Upper lobe of left lung (tissue), 6 donors: ENCODE measurements at places on chromosomes 5 and 9. TPM values are rescaled to one million over a fixed set of nuclear protein-coding genes. Genes with fewer than 3 reads are reported as not detected.

DNA sequence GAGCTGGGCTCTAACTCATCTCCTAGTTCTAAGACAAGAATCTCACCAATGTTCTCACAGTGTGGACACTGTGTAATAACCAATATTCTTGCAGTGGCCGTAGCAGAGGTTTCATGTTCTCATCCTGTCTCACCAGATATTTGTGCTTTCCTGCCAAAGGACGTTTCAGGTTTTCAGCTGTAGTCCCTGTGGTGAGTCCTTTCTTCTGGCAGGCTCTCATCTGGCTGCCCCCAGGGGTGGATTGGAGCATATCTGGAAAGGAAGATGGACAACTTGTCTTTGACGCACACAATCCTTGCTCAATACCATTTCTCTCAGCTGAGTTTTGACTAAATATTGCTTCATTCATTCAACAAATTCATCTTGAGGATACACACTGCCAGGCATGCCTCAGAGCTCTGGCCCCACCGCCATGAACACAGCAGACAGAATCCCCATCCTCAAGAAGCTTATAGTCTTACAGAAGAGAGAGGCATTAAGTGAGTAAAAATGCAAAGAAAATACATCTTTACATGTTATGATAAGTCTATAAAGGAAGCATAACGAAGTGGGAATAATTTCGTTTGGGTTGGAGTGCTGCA, 33.8 kb upstream of the NEURL1B start:
- H3K27me3 ChIP-seq, result no peaks in the 10 kb centered on the region
- no peaks in the 10 kb centered on the region for H3K36me3 ChIP-seq
- DNase-seq, result no peak
- no peaks in the 10 kb centered on the region for H3K4me1 ChIP-seq
- H3K27ac ChIP-seq, result no peak overlapping the region

DNA sequence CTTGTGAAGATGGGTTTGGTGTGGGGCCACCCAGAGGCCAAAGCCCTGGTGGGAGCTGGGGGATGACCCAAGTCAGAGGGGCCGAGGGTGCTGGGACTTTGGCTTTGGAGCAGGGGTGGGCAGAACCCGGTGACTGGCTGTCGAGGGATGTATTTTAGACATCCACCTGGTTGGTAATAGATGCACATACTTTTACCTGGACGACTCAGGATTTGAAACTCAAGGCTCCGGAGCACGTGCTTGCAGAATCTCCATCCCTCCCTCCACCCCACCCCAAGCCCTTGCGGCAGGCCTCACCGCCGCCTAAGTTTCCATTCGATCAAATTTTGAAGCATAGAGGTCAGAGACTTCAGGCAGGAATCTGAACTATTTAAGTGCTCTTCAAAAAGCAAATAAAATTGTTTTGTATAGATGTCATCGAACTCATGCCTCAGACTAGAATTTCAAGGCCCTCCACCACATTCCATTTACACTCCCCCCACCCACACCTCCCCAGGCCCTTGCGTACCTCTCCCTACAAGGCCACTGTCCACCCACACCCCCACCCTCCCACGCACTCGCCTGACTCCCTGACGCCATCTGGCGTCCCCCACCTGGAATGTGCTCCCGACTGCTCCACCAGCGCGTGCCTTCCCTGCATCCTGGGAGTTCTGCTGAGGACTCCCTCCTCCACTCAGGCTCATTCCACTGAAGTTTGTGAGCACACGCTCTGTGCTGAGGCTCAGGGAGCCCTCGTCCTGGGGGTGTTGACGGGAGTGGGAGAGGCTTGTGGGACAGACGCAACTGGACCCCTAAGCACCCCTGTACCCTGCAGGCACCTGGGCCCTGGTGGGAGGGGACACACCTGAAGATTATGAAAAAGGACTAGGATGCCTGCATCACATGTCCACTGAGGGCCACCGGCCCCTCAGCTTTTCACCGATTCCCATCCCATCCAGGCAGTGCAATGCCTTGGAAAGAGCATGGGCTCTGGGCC, 56.4 kb upstream of the RPL26L1 start:
- peak overlapping the region; percentile 85 for H3K27ac ChIP-seq
- peak; percentile 86 for DNase-seq
- no peaks in the 10 kb centered on the region for H3K36me3 ChIP-seq
- H3K4me1 ChIP-seq, result peaks cover 60% of the 10 kb centered on the region
- no peak overlapping the region for H3K4me3 ChIP-seq
- H3K27me3 ChIP-seq, result no peaks in the 10 kb centered on the region

Gene PTGER4
- 48.1 TPM for total RNA-seq

GRCh38 chr9:100803956-100804355, 224.6 kb upstream of the PLPPR1 start:
- no peak for DNase-seq
- H3K27me3 ChIP-seq, result no peaks in the 10 kb centered on the region
- H3K27ac ChIP-seq, result no peak overlapping the region
- no peaks in the 10 kb centered on the region for H3K36me3 ChIP-seq

GRCh38 chr5:98424681-98425450, 348.6 kb upstream of the RGMB start:
- H3K4me1 ChIP-seq, result peaks cover 12% of the 10 kb centered on the region
- no peaks in the 10 kb centered on the region for H3K27me3 ChIP-seq
- DNase-seq, result no peak
- H3K4me3 ChIP-seq, result no peak overlapping the region
- no peaks in the 10 kb centered on the region for H3K36me3 ChIP-seq

DNA sequence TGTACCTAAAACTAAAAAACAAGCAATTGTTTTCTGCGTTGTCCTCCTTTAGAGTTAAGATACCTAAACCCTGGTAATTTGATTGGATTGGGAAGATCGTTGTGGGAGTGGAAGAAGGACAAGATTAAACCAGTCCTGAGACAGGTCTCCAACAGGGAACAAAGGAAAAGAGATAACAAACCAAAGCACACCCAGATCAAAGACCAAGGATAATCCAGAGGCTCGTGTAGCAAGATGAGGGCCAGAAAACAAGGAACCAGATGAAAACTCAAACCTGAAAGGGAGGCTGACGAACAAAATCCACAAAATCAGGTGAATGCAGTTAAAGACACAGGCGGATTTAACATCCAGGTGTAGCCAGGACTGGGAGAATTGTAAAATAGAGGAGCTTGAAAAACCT, 618.1 kb downstream of the SLCO4C1 start:
- no peaks in the 10 kb centered on the region for H3K36me3 ChIP-seq
- no peak overlapping the region for H3K4me3 ChIP-seq
- H3K27me3 ChIP-seq, result no peaks in the 10 kb centered on the region
- DNase-seq, result no peak

- no peaks in the 10 kb centered on the region for H3K27me3 ChIP-seq
- no peak overlapping the region for H3K4me3 ChIP-seq
- no peaks in the 10 kb centered on the region for H3K36me3 ChIP-seq
- H3K4me1 ChIP-seq, result peaks cover 14% of the 10 kb centered on the region
These were observed 74.9 kb downstream of the NREP start for GRCh38 chr5:111682121-111682520.

GRCh38 chr9:121305269-121305994, 37.5 kb downstream of the GSN start:
- H3K27me3 ChIP-seq, result no peaks in the 10 kb centered on the region
- no peak overlapping the region for H3K4me3 ChIP-seq
- no peak for DNase-seq

GRCh38 chr9:132176338-132176737, 14.5 kb downstream of the NTNG2 start:
- H3K4me1 ChIP-seq, result no peaks in the 10 kb centered on the region
- no peak for DNase-seq
- no peak overlapping the region for H3K4me3 ChIP-seq
- H3K27ac ChIP-seq, result no peak overlapping the region
- H3K36me3 ChIP-seq, result no peaks in the 10 kb centered on the region
- H3K27me3 ChIP-seq, result no peaks in the 10 kb centered on the region

Gene PCSK5
- total RNA-seq, result 19.9 TPM

- H3K36me3 ChIP-seq, result no peaks in the 10 kb centered on the region
- H3K27me3 ChIP-seq, result no peaks in the 10 kb centered on the region
- H3K4me3 ChIP-seq, result no peak overlapping the region
- H3K27ac ChIP-seq, result no peak overlapping the region
- DNase-seq, result no peak
These were observed 44.0 kb upstream of the RNU6ATAC start for GRCh38 chr9:134208310-134208841.
